Activated CD4-positive, alpha-beta T cell treated with anti-CD3 and anti-CD28 coated beads, Interleukin-2, amount 50 U/mL, for 24 hours (primary cell): ENCODE measurements at places on chromosomes 11 and 22.
A peak's percentile ranks its signal among the peaks of the same experiment; 100 is the strongest.

GRCh38 chr11:67558084-67558772, 25.4 kb upstream of the GSTP1 start:
- no peak for DNase-seq

- DNase-seq = no peak
Measured at GRCh38 chr11:97332271-97332670, 942.5 kb downstream of the JRKL start.

- no peak for DNase-seq
Measured at GRCh38 chr11:87180742-87181141, 143.0 kb downstream of the TMEM135 start.

DNA sequence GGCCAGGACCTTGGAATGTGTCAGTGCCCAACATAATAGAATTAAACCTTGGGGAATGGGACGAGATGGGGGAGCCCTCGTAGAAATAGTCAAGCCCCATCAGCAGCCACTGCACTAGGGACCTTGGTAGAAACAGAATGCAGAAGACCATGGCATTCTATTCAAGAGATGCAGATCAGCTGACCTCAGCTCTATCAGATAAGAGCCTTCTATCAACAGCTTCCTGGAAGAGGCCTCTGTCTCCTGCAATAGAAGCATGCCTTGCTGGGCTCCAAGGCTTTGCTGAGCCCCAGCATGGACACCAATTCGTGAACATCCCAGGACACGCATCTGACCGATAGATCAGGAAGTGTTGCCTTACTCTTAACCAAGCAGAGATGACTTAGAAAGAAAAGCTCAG, 27.5 kb upstream of the FLI1 start:
- DNase-seq = no peak

- DNase-seq = no peak
Measured at GRCh38 chr11:65083134-65083833, 556 bp downstream of the CDCA5 start.

DNA sequence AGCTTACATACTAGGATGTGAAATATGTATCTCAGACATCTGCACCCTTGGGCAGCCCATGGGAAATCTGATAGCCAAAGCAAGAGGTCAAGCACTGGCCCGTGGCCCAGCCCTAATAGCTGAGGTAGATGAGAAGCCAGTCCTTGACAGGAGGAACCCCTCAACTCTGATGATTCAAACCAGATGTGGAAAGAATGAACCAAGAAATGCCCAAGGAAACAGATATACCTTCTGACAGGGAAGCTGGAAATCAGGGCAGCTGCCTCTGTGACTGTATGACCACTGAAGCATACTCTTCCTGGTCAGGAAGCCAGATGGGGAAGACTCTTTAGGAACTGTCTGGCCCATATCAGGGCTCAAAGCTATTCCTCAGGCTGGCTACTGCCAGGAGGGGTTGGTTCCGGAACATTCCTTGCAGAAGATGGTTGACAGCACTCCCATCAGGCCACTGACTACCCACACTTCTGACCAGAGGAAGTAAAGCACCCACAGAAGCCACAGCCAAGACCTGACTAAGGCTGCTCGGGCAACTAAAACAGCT, 124.2 kb downstream of the SWAP70 start:
- no peak for DNase-seq

GRCh38 chr22:50329236-50329635, 2.4 kb upstream of the DENND6B start:
- DNase-seq = no peak

GRCh38 chr11:115919341-115920091, 415.3 kb upstream of the CADM1 start:
- DNase-seq = no peak

GRCh38 chr11:12694183-12694531, 19.9 kb downstream of the TEAD1 start:
- no peak for DNase-seq

- no peak for DNase-seq
Measured at GRCh38 chr11:47186700-47187695, 764 bp upstream of the PACSIN3 start.

GRCh38 chr11:28763876-28764275, 655.7 kb downstream of the METTL15 start:
- DNase-seq = no peak

GRCh38 chr11:35579557-35580396, 38.5 kb upstream of the FJX1 start:
- no peak for DNase-seq

DNA sequence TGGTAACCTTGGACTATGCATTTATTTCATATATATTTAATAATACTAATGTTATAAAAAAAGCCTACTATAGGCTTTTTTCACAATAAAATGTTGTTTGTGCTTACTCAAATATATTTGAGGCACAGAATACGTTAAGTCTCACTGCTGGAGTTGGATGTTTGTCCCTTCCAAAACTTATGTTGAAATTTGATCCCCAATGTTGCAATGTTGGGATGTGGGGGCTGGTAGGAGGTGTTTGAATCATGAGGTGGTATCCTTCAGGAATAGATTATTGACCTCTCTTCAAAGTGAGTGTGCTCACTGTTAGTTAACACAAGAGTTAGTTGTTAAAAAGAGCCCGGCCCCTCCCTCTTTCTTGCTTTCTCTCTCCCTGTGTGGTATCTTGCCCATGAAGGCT, 1295.9 kb downstream of the JRKL start:
- no peak for DNase-seq

- no peak for DNase-seq
Measured at GRCh38 chr11:129999407-129999806, 3.2 kb downstream of the PRDM10 start.

DNA sequence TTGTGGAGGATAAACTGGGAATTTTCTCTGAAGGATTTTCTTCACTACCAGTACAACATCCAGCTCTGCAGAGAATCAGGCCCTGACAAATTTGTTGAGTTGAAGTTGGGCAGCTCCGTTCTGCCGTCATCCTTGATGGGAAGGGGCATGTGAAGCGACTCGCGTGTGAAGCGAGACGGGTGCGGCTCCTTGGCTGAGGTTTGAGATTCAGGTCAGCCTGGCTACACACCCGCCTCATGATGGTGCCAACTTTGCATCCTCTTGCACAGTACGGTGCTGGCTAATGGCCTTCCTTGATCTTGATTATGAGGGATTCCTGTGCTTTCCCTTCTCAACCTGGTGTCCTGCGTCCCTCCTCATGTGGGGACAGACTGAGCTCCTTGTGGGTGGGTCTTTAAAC, 19.7 kb upstream of the CDC42EP2 start:
- no peak for DNase-seq

DNA sequence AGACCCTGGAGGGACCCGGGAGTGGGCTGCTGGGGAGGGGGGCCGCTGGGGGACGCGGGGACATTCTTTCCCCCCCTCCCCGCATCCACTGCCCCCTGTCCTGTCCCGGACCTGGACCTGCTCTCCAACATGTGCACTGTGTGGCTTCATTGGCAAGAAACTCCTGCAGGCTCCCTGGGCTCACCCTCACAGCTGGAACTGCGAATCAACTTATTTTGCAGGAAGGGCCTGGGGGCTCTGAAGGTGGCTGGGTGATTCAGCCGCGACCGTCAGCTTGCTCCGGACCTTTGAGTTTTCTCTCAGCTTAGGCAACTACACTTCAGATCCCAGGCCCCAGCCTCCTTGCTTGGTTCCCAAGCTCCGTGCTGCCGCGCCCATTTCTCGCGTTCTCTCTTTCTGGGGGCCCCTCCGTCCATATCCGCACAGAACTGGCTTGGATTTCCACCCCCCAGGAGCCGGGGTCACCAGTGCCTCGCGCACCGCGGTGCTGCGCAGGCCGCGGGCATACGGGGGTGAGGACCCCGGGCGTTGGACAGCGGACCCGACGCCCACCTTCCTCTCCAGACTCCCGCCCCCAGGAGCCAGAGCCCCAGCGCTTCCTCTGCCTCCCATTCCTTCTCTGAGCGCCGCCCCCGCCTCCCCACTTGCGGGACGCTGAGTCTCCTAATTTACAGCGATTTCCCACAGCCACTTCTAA, 471 bp upstream of the AHNAK start:
- DNase-seq = no peak

DNA sequence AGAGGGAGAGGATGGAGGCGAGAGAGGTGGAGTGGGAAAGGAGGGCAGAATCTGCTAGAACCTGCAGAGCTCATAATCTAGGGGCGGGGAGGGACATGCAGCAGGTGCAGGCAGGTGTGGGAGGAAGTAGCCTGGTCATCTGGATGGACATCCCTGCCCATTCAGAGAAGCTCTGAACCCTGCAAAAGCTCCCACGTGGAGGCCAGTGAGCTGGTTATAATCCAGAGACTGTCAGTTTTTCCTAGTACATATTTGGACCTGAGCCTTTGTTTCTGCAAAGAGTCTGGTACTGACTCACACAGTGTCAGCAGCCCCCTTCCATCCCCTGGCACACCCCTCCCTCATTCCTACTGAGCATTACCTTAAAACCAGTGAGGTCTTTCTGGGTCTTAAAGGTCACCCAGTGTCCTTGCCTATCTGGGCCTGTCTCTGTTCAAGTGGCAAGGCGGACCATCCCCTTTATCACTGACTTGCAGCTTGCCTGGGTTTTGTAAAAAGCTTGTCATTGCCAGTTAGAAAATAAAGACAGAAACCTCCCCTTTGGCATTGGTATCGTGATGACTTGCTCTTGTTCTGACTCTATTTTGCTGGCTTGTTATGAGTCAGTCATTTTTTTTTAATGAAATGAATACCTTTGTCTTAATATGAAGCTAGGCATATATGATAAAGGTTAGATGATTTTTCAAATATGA, 26.1 kb downstream of the PTPRJ start:
- peak; percentile 48 for DNase-seq

DNA sequence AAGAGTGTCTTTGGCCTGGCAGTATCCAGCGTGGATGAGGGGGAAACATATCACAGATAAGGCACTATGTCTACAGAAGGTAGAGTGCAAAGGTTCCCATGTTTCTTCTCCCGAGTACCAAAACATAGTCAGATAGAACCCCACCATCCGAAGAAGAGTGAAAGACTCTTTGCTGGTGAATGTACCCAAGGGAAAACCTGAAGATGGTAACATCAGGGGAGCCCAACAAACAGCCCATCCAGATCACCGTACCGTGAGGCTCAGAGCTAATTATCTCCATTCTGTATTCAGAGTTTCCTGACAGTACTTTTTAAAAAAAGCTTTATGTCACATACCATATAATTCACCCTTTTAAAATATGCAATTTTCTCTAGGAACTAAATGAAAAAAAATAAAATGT, 44.4 kb downstream of the RAB30 start:
- DNase-seq = no peak

GRCh38 chr22:50529897-50530579, at the start of gene TYMP:
TYMP (minus strand) TSS chr22:50530012; CDS start chr22:50529709, 303 bp downstream.
- no peak for DNase-seq

DNA sequence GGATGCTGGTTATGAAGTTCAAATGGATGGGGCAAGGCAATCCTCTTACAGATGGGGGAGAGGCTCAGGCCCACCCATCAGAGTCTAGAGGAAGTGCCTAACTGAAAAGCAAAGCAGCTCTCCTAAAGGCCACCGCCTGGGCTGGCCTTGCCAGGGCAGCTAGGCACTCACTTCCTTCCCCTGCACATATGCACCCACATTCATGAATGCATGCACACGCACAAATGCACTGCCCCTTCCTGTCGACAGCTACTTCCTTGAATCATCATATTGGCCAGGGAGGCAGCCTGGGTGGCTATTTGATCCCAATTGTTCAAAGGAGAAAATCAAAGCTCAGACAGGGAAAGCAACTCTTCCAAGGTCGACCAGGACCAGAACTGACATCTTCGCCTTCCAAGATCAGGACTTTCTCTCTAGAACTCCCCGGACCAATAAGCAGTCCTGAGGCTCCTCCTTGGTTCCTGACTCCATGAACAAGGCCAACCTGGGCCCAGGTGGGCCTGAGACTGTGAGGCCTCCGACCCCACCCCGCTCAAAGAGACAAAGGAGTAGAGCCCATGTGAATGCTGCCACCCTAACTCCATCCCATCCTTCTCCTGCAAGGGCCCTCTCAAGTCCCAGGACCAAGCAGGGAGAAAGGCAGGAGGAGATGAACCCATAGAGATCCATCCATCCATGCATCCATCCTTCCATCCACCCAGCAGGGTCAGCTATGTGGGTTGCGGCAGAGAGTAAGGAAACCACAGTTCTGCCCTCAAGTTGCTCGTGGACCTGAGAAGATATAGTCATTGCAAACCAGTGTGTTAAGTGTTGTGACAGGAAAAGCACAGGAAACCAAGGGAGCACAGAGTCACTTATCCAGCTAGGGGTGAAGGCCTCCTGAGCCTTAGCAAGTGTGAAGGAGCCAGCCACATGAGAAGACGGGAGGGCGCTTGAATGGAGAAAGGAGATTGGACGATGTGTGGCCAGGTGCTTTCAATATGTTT, 35.4 kb upstream of the LMO1 start:
- no peak for DNase-seq

GRCh38 chr11:120217941-120218694, 7.3 kb downstream of the OAF start:
- DNase-seq = no peak

- DNase-seq = no peak
Measured at GRCh38 chr11:116093481-116094270, 589.5 kb upstream of the CADM1 start.

GRCh38 chr11:85755285-85755684, 55.7 kb downstream of the SYTL2 start:
- no peak for DNase-seq

- no peak for DNase-seq
Measured at GRCh38 chr22:40014667-40015248, 20.0 kb downstream of the FAM83F start.

DNA sequence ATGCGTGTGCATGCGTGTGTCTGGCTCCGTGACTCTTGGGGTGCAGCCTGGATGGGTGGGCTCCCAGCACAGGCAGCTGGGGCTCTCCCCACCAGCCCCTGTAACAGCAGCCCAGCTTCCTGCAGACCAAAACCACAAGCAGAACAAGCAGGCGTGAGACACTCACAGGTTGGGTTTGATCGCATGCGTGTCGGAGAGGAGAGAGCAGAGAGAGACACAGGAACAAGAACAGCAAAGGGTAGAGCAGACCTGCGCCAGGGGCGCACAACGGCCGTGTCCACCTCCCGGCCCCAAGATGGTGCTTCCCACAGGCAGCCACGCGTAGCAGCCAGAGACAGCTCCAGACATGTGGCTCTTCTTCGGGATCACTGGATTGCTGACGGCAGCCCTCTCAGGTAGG, at the start of gene CD6:
TSS of gene CD6 (plus strand) at position 161 of the 400 bp plus-strand sequence. CDS start at position 347, 186 bp downstream.
- DNase-seq = no peak
